Pulmonary artery endothelial cell (primary cell): ENCODE measurements at places on chromosomes 12 and 14. TPM values are rescaled to one million over a fixed set of nuclear protein-coding genes. Genes with fewer than 3 reads are reported as not detected.

Gene ANKRD9
- 13.2 and 19.1 TPM in 2 replicates for total RNA-seq

DNA sequence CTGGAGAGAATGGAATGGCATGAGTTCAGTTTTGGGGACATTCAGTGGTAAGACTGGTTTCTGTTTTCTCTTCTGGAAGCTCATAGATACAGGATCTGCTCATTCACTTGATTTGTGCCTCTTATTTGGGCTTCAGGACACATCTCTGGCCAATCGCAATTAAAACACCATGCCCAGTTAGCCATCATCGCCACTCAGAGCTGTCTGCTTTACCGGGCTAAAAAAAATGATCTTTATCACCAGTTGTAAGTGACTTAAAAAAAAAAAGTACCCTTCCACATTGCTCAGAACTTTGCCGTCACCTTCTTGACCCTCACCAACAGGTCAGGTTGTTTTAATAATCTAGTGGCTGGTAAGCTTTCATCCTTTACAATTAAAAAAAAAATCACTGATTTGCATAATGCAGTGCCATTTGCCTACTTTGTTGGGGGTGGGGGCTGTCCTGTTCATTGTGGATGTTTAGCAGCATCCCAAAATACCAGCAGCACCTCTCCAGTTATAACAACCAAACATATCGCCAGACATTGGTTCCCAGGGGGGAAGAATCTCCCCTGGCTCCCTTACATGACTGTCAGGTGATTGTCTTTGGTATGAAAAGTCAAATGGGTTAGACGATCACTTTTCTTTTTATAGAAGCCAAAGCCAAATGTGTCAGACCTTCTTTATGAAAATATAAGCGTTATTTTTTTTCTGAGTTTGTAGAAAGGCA, 150.1 kb downstream of the PRKCH start:
- no peak for DNase-seq

- no peak for DNase-seq
Observed at GRCh38 chr12:69910694-69911093, 85.7 kb downstream of the MYRFL start.

DNA sequence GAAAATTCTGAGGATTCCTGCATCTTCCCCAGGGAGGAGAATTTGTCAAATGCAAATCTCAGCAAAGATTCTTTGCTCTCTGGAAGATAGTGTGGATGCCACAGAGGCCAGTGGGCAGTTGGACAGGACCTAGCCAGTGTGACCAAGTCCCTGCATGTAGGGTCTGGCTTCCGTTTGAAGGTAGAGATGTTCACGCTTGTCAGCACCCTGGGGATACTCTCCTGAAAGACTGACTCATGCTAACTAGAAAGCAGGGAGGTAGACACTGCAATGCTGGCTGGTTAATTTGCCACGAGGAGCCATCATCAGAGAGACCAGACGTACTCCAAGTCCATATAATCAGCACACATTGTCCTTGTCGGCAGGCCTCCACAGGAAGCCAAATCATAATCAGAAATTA, 130.1 kb downstream of the SAMD4A start:
- DNase-seq: no peak

DNA sequence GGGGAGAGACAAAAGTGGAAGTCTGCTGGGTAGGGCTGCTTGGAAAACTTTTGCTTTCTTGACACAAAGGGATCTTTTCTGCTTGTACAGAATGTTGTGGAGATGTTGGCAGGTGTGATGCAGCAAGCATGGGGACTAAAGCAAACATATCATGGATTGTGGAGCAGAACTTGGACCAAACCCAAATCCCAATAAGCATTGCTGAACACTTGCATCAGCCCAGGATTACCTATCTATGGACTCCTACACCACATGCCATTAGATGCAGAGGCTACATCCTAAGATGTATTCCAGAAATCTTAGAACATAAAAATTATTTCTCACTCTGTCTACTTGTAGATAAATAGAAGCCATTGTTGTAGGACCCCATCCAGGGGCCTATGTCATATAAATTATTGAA, 44.7 kb upstream of the RERG start:
- no peak for DNase-seq

GRCh38 chr12:110640275-110641025, 26.5 kb downstream of the TCTN1 start:
- no peak for DNase-seq

DNA sequence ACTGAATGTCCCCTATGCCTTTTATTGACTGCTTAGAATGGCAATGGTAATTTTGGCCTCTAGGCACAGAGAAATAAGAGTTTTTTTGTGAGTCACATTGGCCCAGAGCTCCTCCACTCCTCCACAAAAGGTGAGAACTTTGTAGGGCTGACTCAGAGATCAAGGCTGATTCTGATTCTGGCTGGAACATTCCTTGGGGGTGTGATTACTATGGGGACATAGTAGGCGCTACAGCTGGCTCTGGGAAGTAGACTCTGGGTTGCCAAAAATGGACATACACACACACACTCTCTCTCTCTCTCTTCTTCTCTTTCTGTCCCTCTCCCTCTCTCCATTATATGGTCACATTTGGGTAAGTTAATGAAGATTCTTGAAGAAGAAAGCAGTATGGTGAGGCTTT, 174.6 kb upstream of the DDHD1 start:
- DNase-seq: no peak

- no peak for DNase-seq
Observed at GRCh38 chr14:28406196-28406595, 360.4 kb upstream of the FOXG1 start.
